ENCODE measurements at places on chromosomes 2 and 18.

- peak; percentile 13 for DNase-seq
Observed at GRCh38 chr2:10909050-10909995, 2.4 kb upstream of the KCNF1 start.

DNA sequence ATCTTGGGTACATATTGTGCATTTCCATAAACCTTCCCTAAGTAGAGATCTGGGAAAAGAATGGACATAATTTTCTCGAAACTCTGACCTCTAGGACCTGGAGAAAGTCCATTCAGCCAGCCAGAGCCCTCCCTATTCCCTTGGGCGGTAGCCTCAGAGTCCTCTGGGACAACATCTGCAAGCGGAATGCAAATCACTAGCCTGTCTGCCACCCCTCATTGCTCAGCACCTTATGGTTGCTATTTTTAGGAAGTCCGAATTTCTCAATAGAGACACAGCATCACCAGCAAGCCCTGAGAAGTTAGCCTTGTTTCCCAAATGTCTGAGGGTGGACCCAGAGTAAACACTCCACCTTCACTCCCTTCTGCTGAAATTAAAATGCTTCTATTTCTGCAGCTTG lies 17.6 kb upstream of the CD28 start:
- peak; percentile 75 for DNase-seq

DNA sequence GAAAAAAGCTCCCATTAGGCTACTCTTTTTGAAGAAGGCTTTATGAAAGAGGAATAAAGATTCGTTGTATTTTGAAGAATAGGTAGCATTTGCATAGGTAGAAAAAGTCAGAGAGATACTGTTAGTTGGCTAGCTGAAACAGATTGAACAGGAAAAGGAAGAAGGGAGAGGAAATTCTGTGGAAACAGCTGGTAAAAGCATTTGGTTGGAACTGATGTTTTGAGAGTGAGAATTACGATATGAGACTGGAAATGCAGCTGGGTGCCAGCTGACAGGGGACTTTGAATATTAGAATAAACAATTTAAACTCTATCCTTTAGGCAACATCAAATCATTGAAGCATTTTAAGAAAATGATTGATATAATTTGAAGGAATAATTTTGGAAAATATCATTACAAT lies 96.7 kb upstream of the CNTNAP5 start:
- DNase-seq, result no peak

- DNase-seq, result no peak
Observed at GRCh38 chr2:126831234-126832005, 67.3 kb upstream of the TEX51 start.

DNA sequence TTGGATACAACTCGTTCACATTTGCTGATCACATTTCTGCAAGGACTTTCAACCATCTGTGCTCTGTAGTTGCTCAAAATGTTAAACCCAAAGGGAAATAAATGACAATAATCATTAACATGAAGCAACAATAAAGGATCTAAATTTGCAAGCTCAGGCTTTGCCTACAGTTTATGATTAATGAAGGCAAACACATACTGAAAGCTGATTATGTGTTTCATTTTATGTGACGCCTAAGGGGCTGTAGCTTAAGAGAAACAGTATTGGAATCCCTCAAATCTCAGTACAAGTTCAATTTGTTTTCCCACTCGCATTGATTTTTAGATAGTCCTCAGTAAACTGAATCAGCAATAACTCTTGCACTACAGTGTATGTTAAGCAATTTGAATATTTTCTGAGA lies 160.3 kb upstream of the FSIP2 start:
- DNase-seq, result no peak

GRCh38 chr2:106284255-106284654 lies 90.2 kb upstream of the UXS1 start:
- no peak for DNase-seq

DNA sequence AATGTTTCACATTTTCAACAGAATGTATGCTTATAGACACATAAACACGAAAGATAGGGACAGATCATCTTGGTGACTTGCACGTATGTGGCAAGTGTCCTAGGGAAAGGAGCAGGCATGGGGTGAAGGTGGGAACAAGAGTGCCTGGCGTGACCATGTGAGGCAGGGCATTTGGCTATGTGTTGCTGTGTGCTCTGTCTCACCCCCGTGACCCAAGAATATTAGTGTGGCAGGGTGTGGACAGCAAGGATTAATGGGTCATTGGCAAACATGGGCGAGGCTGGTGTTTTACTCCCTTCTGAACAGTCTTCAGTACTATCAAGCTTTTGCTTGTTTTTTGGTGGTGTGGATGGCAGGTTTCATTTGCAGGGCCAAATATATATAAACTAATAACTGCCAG lies 1.3 kb upstream of the VWA3B start:
- no peak for DNase-seq

- DNase-seq, result no peak
Observed at GRCh38 chr2:85314884-85315242, 12.9 kb downstream of the TGOLN2 start.

- DNase-seq, result no peak
Observed at GRCh38 chr18:3910512-3910911, 460.5 kb downstream of the TGIF1 start.

DNA sequence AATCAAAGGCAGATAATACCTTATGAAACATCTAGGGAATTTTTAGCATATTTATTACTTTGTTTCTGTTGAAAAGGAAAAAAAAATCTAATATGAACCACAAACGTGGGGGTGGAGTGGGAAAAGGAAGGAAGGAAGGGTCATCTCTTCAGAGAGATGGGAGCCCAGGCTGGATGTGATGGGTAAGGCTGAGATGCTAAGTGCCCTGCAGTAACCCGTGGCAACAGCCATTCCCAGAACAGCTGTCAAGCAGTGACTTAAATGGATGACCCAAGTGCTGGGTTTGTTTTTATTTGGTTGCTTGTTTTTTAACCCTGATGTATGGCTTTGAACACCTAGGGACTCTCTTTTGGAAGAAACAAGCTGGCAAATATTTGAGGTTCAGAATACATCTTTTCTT lies 50.7 kb upstream of the KLF7 start:
- DNase-seq, result no peak

DNA sequence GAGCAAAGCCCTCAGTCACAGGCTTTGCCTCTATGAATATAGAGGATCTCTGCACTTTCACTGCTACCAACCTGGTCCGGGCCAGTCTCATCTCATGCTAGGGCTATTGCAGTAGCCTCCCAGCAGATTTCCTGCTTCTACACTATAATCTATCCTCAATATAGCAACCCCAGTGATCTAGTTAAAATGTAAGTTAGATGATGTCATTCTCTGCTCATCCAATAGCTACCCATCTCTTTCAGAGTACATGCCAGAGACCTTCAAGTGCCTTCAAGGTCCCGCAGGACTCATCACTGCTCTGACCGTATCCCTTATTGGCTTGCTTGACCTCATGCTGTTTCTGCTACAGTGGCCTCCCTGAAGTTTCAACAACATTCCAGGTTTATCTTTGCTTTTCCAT lies 186.3 kb downstream of the LOXHD1 start:
- DNase-seq, result no peak

DNA sequence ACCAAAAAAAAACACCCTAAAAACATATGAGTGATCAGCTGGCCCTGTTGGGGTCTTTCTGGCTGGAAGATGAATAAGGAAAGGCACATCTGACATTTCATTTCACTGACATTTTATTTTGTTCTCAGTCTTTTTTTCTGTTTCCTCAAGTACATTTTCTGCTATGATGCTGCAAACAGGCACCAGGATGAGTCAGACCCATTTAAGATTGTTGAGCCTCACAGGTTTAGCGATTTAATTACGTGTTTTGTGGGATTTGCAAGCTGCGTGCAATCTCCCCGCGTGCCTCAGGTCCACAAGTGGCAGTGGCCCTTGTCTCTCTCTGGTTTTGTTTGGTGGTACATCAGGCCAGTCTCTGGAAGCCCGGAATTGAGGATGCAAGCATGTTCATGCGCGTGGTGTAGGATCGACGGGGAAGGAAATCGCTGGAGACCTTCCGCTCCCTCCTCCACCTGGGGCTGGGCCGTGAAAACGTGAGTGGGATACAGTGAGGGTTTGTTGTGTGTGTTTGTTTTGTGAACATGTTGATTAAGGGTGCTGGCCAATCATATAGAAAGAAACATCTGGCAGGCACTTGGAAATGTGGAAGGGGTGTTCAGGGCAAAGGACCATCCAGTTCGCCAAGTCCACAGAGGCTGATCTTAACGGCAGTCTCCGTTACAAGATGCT lies 120.2 kb upstream of the ZNF516 start:
- no peak for DNase-seq

GRCh38 chr2:60499651-60500265 lies 53.7 kb downstream of the BCL11A start:
- no peak for DNase-seq

DNA sequence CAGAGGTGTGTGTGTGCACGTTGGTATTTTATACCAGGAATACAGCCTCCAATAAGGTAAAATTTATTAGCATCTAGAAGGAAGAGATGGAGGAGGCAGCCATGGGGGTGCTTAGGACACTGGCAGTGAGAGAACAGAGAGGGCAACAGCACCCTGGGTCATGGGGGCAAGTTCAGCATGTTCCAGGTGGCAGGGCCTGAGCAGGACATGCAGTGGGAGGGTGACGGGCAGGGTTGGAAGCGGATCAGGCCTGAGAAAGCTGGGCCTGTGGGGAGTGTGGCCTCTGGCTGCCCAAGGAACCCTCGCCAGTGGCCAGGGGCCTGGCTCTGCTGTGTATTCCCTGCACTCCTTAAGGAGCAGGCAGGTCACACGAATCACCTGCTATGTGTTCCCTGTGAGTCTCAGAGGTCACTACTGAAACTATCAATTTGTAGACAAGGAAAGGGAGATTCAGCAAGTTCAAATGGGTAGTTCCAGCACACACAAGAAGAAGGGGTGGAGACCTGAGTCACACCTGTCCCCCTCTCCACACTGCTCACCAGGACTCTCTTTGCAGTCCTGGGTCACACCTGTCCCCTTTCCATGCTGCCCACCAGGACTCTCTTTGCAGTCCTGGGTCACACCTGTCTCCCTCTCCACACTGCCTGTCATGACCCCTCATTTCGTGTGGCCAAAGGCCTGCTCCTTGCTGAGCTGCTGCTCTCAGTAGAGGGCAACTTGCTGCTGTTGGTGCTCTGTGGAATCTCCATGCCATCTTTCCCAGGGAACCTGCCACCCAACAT lies 463.9 kb upstream of the HS6ST1 start:
- no peak for DNase-seq

- DNase-seq, result no peak
Observed at GRCh38 chr2:131801210-131801744, 273.6 kb downstream of the CCDC74A start.

GRCh38 chr2:189276277-189276676 lies 96.7 kb upstream of the COL5A2 start:
- DNase-seq, result peak; percentile 93

- peak; percentile 40 for DNase-seq
Observed at GRCh38 chr18:49135877-49136276, 185.1 kb upstream of the SMAD7 start.

- no peak for DNase-seq
Observed at GRCh38 chr2:215365184-215365658, 53.4 kb downstream of the ATIC start.

DNA sequence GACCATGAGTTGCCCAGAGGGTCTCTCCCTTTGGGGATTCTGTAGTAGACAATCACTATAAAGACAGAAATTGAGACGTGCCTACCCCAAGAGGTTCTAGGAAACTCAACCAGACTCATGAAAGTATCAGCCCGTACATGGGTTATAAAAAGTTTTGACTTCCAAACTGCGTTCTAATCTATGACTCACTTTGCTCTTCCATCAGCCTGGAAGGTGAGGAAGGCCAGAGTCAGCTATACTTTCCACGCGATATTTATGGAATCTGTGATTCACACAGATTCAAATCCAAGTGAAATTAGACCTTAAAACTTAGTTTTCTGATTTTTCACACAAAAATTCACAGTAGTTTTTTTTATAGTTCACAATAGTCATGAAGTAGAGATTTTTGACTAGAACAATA lies 7.7 kb upstream of the LYPD1 start:
- DNase-seq, result peak; percentile 68

DNA sequence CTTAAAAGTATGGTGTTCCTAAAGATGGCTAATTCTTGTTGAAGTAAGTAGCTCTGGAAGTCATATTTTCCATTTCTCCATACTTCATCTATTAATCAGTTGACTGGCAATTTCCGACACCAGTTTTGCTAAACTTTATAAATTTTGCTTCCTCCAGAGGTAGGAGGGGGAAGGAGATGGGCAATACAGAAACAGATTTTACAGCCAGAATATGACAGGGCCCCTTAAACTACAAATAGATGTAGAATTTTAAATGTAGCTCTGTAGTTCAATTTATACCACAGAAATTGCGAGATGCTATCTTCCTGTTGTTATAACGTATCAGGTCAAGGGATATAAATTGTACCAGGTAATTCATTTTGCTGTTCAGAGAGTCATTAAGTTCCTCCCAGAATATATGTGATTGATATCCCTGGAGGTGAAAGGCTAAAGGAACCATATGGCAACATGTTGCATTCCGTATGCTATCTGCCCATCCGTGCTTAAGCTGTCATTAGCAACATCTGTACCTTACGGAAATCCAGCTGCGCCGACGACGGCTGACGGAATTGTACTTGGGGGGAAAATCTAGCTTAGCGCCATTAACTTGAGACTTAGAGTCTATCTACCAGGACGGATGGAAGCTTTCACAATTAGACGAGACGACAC lies 8.4 kb upstream of the NR4A2 start:
- DNase-seq, result no peak

DNA sequence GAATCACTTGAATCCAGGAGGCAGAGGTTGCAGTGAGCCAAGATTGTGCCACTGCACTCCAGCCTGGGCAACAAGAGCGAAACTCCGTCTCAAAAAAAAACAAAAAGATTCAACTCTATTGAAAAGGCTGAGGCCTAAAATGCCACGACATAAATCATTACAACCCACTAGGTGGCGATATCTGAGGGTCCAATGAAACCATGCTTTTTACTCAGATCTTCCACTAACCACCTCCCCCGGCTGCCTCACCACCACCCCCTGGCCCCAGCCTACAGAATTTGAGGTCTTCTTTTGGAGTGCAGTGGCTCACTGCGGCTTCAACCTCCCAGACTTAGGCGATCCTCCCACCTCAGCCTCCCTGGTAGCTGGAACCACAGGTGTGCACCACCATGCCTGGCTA lies 57.5 kb downstream of the AP1S3 start:
- peak; percentile 60 for DNase-seq

DNA sequence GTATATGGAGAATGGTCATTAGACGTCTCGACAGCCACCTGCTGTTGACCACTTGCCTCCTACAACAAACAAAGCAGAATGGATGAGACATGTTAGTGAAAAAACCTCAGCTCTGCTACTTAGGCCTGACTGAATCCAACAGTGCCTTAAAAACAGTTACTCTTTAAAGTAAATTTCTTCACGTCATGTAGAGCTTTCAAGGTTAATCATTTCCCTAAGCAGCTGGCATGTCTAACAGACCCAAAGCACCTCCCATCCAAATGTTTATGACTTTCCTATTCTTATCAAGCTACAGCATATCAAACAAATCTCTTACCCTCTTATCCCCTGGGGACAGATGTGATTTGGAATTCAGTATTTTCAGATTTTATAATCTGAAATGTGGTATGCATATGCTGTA lies 75.6 kb upstream of the ITGB6 start:
- DNase-seq, result no peak

Data from EL (cell line).